ENCODE measurements at places on chromosomes 2 and 18.

DNA sequence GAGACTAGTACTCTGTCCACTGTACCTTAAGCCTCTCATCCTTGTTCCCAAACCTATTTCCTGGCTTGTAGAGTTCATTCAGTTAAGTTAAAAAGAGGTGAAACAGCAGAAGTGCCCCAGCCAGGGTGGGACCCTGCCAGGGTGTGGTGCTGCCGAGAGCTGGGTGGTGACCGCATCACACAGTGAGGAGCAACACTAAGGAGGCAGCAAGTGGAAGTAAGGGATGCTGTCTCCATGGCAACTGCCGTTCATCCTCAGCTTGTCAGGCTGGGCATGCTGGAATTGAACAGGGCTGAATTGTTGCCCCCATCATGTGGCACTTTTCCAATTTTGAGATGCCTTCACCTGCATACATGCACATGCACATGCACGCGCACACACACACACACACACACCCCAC lies 77.0 kb downstream of the VSNL1 start:
- no peak for DNase-seq

DNA sequence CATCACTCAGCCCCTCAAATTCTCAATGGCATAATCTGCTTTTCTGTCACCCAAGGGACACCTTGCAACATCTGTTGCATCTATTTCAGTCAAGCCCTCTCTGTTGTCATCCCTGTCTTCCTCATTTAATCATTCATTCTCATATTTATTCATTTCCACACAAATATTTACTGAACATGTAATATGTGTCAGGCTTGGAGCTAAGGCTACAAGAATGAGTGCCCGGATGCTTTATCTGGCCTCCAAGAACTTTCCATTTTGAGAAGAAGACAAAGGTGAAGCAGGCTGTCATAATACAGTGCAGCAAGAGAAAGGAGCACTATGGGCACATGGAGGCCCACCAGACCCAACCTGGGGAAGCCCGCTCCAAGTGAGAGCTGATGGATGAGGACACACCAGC lies 15.6 kb downstream of the IL18RAP start:
- no peak for DNase-seq

- no peak for DNase-seq
Observed at GRCh38 chr18:5841518-5841917, 53.8 kb downstream of the TMEM200C start.

GRCh38 chr2:36421379-36421778 lies 65.8 kb downstream of the CRIM1 start:
- DNase-seq = no peak

DNA sequence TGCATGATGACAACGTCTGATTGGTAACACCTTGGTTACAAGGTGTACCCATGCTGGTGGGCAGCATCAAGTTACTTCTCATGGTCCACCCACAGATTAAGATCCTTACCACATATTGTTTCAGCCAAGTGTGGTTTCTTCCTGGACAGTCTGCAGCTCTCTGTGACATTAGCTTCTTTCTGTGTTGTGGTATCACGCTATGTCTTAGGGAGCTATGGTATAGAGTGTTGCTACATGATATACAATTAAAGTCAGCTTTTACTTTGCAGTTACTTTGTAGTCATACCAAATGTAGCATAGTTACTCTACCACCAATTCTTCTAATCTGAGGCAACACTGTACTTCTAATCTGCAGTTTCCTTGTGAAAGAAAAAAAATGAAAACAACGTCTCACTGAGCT lies 48.8 kb downstream of the ZCCHC2 start:
- no peak for DNase-seq

- DNase-seq = no peak
Observed at GRCh38 chr2:28470759-28471158, 25.1 kb upstream of the PLB1 start.

GRCh38 chr2:60429681-60430080 lies 123.8 kb downstream of the BCL11A start:
- no peak for DNase-seq

DNA sequence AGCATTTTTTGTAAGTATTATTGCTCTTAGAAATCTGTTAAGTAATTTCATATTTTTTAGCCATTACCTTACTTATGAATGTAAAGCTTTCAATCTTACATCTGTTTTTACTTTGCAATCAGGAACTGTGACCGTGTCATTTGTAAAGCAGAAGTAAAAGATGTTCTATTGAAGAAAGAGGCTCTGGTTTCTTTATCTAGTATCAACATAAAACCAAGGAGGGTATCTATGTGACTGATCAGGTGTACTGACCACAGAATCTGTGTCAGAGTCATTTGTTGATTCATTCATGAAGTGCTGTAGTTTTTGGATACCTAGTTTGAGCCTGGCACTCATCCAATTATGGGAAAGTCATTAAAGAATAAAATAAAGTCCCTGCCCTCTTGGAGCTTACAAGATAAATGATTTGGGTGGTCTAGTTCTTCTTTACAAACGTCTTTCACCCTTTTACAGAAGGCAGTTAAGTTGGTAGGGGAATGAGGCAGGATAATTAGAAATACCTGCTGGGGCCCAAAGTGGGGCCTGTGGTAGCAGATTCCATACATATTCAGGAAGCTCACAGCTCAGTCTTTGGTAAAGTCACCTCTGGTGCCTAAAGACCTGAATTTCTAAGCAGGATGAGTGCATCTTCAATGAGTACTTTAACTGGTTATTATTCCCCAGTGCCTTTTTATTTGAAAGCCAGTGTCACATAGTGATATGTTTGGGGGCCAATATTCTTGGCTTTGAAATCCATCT lies 260.6 kb upstream of the NT5C1B start:
- DNase-seq = no peak

DNA sequence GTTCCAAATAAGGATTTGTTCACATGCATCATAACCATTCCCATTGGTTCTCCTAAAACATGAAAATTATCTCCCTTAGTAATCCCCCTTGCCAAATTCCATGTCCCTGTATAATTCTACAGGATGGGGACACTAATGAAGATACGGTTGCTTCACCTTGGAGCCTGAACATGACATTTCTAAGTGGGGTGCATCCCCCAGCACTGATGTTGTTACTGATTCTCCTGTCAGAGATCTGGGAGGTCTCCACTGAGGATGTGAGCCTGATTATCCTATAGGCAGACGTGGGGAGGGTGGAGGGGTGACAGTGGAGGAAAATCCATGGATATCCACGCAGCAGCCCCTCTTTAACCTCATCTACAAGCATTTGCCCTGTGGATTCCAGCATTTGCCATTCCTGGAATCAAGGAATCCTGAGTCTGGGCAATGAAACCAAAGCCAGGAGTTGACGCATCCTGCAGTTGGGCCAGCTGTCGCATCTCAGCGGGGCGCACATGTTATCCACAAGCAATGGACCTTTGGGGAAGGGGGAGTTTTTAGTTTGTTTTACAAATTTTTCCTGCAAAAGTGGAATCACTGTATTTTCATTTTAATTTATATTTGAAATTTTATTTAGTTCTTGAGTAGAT lies 57.3 kb downstream of the HK2 start:
- DNase-seq = no peak

DNA sequence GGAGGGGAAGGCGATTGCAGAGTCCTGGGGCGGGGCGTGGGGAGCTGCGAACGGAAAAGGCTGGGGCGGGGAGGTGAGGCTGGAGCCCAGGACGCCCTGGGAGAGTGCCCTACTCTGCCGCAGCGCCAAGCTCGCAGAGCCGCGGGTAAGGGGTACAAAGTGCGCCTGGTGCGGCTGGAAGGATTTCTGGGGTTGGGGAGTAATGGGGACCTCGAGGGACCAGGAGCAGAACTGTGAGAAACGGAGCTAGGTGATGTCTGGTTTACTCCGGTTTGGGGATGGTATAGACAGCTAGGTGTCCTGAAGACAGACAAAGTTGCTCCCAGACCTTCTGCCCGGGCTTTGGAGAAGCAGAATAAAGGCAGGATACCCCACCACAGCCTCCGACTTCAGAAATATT lies 718 bp upstream of the NXPH2 start:
- no peak for DNase-seq

GRCh38 chr2:60532421-60532820 lies 21.0 kb downstream of the BCL11A start:
- DNase-seq = no peak

DNA sequence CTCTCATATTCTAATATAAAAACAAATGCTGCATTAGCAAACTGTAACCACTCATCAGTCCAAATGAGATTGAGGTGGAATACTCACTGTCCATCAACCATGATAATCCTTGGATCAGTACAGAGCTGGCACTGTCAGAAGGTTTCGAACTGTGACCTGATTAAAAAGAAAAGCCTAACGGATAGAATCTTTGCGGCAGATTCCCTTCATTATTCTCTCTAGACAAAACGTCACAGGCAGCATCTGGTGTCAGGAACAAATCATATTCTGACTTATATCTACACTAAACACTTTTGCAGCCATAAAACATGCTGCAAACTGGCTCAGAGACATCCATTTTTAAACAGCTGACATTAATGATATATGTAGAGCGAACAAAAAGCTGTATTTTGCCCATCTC lies 677.7 kb upstream of the NXPH2 start:
- no peak for DNase-seq

DNA sequence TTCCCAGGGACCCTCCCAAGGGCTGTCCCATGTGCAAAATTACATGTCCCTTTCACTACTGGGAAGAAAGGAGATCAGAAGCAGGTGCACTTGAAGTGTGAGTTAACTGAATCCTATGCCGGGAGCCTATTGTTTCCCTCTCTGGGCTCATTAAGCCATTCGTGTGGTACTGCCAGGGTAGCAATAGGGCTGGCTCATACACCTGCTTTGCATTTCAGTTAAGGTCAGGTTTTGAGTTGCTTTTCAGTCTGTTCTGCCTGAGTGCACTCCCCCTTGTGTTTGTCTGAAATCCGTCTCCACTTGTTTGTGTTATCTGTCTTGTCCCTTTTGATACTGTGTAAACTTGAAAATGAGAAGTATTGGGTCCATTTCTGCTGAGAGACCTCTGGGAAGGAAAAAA lies 1232.6 kb upstream of the NRXN1 start:
- DNase-seq = no peak

DNA sequence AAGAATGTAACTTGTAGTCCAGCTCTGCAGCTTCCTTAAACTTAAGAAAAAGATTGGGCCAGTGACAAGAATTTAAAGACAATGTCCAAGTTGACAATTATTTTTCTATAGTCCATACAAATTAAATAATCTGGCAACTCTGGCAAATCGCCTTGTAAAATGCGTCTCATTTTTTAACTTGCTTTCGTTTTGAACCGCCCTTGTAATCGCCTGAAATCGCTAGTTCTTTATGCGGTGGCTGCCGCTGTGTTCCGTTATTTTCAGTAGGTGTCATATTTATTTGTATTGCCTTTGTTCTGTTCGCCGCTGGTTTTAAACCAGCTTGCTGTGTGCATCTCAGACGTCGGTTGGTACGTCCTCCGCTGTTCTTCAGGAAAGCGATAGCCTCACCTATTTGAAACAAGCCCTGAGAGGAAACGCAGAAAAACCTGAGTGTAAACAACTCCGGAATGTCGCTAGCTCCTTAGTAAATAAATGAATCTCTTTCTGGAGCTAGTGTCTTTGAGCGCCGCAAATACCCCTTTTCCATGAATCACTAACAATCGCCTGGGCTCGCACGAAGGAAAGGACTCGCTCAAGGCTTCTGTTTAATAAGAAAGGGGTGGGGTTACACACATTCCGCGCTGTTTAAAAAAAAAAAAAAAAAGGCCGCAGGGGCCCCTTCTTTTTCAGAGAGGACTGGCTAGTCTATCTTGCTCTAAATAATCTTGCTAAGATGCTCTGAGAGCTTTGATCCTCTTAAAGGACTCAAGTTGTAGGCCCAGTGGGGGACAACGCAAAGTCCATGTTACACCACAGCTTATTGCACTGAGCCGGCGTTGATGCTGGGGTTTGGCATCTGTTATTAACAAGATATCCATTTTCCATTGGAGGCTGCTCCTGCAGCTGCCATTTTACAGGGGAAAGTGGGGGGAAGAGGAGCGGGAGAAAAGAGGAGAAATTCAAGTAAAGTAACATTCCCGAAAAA lies 3.0 kb downstream of the HOXD8 start:
- DNase-seq = no peak

DNA sequence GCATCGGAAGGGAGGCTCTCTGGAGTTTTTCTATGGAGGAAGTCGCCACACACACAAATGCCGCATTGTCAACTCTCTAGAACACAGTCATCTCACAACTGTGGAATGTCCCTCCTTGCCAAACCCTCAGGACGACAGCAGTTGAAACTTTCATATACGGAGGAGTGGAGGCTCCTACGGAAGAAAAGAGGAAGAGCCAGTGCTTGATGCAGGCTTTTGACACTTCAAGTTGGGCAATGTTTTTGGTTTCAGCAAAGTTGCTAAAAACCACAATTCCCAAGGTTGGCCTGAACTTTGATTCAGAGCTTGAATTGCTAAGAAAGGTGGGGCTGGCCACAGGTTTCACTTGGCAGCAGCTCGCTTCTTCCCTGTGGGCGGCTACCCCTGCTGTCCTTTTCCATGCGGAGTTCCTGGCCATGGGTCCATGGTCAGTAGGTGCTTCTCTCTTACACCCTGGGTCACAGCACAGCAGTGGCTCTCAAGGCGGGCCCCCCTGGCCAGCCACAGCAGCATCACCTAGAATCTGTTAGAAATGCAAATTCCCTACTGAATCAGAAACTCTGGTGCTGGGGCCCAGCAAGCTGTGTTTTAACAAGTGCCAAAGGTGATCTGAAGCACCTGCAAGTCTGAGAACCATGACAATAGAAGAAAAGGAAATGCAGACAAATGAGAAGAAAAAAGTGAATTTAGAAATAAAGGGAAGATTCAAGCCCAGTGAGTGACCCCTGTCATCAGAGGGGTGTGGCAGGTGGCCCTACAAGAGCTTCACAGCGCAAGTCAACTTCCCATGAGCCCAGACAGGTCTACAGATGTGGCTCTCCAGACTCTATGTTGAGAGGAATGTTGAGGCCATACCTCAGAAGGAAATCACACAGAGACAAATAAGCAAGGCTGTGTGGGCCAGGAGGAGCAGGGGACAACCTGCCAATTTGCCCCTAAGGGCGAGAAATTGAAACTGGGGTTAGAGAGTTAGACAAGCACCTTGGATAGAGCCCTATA lies 856.4 kb downstream of the RNF144A start:
- DNase-seq = no peak

GRCh38 chr18:37956020-37956419 lies 390.4 kb upstream of the CELF4 start:
- no peak for DNase-seq

- DNase-seq = no peak
Observed at GRCh38 chr18:24930971-24931370, 421.0 kb downstream of the ZNF521 start.

DNA sequence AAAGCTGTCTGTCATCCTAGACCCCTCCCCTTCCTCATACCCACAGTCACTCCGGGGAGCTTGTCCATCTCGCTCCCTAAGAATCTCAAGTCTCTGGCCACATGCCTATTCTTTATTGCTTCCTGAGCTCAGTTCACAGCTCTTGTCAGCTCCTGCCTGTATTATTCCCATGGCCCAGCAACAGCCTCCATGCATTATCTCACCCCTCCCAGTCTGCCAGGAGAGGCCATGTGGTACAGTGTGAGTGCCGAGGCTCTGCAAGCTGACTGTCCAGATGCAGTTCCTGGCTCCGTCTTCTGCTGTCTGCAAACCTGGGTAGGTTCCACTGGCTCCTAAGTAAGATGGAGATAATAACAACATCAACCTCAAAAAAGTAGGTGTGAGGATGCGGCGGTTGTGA lies 79.7 kb downstream of the MRPS9 start:
- DNase-seq = no peak

GRCh38 chr2:13581471-13581870 lies 864.7 kb downstream of the TRIB2 start:
- no peak for DNase-seq

Measured in osteoblast (primary cell).